ENCODE measurements at places on chromosomes 1 and 21. TPM values are rescaled to one million over a fixed set of nuclear protein-coding genes. Genes with fewer than 3 reads are reported as not detected.

The NBPF6 gene
- not detected for total RNA-seq

The TMEM52 gene
- total RNA-seq, result 1.6 TPM

The TNFRSF1B gene
- 27.6 TPM for total RNA-seq

The LTN1 gene
- total RNA-seq, result 24.5 TPM

The TFF1 gene
- total RNA-seq, result not detected

The CD5L gene
- total RNA-seq, result not detected

The AIM2 gene
- 0.20 TPM for total RNA-seq

GRCh38 chr1:232586679-232587078 is 43.3 kb downstream of the SIPA1L2 start:
- H3K4me1 ChIP-seq, result peaks cover 5% of the 10 kb centered on the region
- no peaks in the 10 kb centered on the region for H3K27me3 ChIP-seq
- H3K27ac ChIP-seq, result no peak overlapping the region
- H3K36me3 ChIP-seq, result no peaks in the 10 kb centered on the region
- no peak for DNase-seq

- H3K4me3 ChIP-seq, result no peak overlapping the region
- no peak overlapping the region for H3K27ac ChIP-seq
- no peak for DNase-seq
- no peaks in the 10 kb centered on the region for H3K4me1 ChIP-seq
- no peaks in the 10 kb centered on the region for H3K27me3 ChIP-seq
Measured at GRCh38 chr1:34477632-34478141, 277.2 kb upstream of the GJB5 start.

DNA sequence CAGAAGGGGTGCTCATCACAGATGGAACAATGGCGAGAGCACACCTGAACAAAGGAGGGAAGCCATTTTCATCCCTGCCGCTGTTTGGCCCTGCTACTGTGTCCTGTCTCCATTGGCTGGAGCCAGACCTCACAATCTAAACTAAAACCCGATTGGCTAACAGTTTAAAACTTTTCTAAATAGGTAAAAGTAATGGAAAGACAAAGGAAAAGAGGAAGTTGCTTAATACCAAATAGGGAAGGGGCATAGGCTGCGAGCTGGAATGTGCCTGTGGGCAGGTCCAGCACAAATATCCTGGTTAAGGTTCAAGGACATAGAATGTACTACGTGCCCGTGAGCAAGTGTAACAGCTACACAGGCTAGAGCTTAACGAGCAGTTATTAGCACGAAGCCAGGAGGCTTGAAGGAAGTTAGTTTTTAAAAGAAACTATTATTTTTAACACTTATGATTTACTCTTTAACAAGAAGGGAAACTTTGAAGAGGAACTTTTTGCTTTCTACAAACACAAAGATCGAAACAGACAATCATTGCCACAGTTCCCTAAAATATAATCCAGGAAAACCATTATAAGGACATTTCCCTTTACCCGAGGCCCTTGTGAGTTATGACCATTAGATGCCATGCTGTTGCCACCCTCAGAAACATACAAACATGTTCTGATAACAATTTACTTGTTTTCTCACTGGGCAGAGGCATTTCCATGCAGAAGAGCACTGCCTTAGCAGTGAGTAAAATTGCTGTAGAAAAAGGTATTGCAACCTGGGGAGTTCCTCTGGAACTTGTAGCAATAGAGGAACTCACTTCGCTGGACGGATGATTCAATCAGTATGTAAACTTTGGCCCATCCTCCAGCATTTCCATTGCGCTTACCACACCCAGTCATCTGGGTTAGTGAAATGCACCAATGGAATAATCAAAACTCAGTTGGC is 4.8 kb upstream of the PTTG1IP start:
- H3K36me3 ChIP-seq, result no peaks in the 10 kb centered on the region
- DNase-seq, result no peak
- no peak overlapping the region for H3K27ac ChIP-seq
- no peaks in the 10 kb centered on the region for H3K27me3 ChIP-seq

GRCh38 chr21:42397746-42398394 is 2.0 kb upstream of the TMPRSS3 start:
- H3K27ac ChIP-seq, result no peak overlapping the region
- H3K4me1 ChIP-seq, result no peaks in the 10 kb centered on the region
- no peaks in the 10 kb centered on the region for H3K36me3 ChIP-seq
- no peak for DNase-seq

- no peak for DNase-seq
- no peak overlapping the region for H3K4me3 ChIP-seq
- H3K27me3 ChIP-seq, result no peaks in the 10 kb centered on the region
- H3K36me3 ChIP-seq, result no peaks in the 10 kb centered on the region
Measured at GRCh38 chr21:34180407-34180806, 107.0 kb downstream of the MRPS6 start.
